HFFc6 (cell line): ENCODE measurements at places on chromosomes 3 and 15.

- no peak for DNase-seq
Measured at GRCh38 chr3:11479221-11479620, 164.5 kb downstream of the VGLL4 start.

DNA sequence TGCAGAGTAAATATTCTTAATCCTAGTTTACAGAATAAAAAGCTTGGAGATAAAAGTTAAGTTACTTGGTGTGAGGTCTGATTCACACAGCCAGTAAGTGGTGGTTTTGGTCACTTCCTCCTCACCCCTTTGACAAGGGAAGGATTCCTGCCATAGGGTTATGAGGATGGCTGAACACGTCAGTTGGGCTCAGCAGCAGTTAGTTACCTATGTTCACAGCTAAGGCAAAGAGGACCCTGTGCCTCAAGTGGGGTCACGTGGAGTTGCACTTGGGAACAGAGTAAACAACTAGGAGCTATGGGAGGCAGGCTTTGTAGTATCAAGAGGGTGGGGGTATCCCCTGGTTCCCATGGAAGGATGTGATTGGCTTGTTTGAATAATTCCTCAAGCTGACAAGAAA lies 232.2 kb downstream of the UBE2E2 start:
- DNase-seq = no peak

DNA sequence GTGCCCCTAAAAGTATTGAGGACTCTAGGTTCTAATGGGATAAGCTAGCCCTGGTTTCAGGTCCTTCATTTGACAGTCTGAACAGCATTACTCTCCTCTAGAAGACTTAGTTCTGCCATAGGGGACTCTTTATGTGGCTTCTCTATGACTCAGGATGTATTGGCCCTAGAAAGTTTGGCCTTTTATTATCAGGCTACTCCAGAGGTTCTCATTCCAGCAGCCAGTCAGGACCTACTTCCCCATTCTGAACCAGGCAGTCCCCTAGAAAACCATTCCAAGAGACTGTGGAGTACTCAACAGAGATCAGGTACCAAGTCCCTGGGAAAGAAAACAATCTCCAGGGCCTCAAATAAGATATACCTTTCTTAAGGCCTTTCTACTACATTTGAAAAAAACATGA lies 157.9 kb upstream of the TSPAN3 start:
- DNase-seq = no peak

- DNase-seq = no peak
Measured at GRCh38 chr3:9704347-9705322, 1.0 kb downstream of the CPNE9 start.

DNA sequence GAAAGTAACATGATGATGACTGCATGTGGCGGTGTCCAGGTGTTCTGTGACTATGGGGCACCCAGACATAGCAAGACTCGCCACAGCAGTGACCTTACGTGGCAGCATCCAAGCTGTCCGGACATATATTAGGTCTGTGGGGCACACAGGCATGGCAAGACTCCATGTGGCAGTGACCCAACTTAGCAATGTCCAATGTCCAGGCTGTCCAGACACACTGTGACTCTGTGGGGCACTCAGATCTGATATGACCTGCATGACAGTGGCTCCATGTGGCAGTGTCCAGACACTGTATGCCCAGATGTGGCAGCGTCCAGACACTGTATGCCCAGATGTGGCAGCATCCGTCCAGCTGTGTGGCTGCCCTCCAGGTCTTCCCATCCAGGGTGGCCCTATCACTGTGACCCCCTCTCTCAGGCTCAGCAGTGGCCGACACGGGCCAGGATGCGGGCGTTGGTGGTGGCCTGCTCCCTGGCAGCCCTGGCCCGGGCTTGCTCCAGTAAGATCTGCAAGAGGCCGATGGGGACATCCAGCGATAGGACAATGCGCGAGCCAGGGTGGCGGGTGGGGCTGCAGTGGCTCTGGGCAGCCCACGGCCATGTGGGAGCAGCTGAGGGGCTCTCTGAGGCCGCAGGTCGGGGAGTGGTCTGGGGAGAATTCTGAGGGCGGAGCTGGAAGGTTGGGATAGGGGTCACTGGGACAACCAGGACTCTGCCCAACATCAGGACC lies 1.1 kb downstream of the UCN2 start:
- no peak for DNase-seq

DNA sequence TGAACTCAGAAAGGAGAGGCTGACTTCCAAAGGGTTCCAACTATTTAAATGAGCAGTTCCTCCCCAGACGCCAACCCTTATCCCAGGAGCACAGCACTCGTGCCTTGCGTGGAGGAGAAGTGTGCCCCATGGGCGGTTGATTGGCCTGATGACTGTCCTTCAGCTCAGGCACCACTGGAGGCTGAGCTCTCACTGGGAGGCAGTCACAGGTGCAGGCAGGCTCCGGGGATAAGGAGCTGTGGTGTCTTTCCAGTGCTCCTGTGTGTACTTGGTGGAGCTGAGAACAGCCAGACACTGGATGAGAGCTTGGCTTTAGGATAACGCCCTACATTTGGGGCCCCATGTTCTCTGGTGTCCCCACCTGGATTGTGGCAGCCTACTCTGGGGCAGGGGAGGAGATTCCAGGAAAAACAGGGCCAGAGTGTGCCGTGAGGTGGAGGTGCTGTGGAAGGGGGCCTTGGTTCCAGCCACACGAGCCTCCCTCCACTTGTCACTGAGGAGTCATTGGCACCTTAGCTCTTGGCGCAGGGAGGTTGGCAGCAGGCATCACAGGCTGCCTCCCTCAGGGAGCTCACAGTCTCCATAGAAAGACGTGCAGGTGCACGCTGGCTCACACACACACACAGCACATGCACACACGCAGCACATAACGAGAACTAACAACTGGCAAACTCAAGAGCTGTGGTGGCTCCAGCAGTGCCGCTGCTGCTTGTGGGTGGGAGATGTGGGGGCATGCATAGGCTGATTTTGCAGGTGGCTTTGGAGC lies 22.7 kb upstream of the EPHB3 start:
- DNase-seq = no peak
